ENCODE measurements at places on chromosomes 2 and 18.

- peak; percentile 53 for DNase-seq
Measured at GRCh38 chr2:8684540-8684877, 2.7 kb downstream of the ID2 start.

GRCh38 chr2:240351826-240352426, 83.5 kb upstream of the GPC1 start:
- no peak for DNase-seq

DNA sequence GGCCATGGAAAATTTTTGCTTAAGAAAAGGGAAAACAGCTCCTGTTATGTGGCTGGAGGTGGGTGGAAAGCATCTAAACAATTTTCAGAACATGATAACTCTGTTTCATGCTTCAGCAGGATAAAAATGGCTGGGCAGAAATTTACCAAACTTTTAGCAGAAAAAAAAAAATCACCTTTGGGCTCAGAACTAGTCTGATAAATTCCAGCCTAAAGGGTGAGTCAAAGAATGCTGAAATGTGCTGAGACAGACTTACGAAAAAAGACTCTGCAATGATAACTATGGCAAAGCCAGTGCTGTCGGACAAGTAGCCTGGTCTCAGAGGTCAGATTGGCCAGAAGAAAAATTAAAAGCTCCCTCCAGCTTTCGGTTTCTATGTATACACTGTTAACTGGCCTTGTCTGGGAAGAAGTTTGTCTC, 123.6 kb downstream of the LRATD1 start:
- no peak for DNase-seq

GRCh38 chr2:228072669-228073068, 108.8 kb downstream of the SPHKAP start:
- no peak for DNase-seq

- DNase-seq, result no peak
Measured at GRCh38 chr18:65227970-65228369, 522.8 kb upstream of the CDH7 start.

DNA sequence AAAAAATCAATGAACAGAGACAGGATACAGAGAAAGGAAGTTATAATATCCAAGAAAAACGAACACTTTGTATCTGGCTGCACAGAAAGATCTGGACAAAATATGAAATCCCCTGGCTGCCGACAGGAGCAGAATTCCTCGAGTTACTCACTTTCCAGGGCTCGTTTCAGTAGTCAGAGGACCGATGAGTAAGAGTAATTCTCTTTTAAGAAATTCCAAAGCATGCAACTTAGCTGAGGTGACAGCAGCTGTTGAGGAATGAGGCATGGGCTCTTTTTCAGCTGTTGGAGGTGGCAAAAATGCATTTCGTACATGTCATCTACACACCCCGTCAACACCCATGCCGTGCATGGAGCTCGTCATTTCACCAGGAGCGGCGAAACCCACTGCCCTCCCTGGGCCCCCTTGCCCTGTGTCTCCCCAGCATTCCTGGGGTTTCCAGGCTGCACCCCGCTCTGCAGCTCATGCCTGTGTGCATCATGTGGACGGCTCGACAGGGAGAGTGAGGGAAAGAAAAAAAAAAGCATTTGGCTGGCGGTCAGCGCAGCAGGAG, 210.8 kb upstream of the SMIM21 start:
- DNase-seq, result no peak

- DNase-seq, result no peak
Measured at GRCh38 chr2:126915903-126916302, 17.2 kb downstream of the TEX51 start.

GRCh38 chr2:20425371-20425881, 21.4 kb upstream of the RHOB start:
- no peak for DNase-seq

- DNase-seq, result no peak
Measured at GRCh38 chr18:58048081-58048642, 4.1 kb downstream of the NEDD4L start.

- DNase-seq, result no peak
Measured at GRCh38 chr2:177952151-177952550, 120.4 kb downstream of the PDE11A start.

DNA sequence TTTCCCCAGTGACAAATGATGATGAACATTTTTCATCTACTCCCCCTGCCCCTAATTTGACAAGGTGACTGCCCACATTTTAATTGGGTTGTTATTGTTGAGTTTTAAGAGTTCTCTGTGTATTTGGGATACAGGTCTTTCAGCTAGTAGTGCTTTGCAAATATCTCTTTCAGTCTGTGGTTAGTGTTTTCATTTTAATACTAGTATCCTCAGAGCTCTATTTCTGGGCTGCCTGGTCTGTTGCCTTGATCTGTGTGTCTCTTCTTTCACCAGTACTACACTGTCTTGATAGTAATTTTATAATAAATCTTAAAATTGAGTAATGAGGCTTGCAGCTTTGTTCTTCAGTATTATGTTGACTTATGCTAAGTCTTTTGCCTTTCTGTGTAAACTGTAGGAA, 19.7 kb downstream of the EIF5B start:
- no peak for DNase-seq

- peak; percentile 65 for DNase-seq
Measured at GRCh38 chr2:161238560-161239325, 69.5 kb upstream of the PSMD14 start.

GRCh38 chr18:21830532-21830931, 89.9 kb downstream of the MIB1 start:
- DNase-seq, result no peak

DNA sequence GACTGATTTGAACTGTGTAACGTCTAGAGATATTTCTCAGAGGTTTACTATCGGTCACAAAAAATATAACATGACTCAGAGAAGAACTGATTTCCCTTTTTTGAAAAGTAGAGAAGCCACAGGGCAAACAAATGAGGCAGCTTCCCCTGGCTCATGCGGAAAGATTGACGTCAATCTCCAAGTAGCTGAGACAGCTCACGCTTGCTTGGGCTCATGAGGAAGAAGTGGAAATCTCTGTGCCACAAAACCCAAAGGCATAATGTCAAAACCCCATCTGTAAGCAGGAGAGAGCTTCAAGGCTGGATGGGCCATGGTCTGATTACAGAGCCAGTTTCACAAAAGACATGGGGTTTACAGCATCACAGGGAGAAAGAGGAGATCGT, 188.1 kb downstream of the ARL4C start:
- DNase-seq, result peak; percentile 66

- no peak for DNase-seq
Measured at GRCh38 chr18:33115917-33116316, 324.6 kb downstream of the CCDC178 start.

- DNase-seq, result no peak
Measured at GRCh38 chr18:48667276-48668254, 128.7 kb downstream of the CTIF start.

- DNase-seq, result no peak
Measured at GRCh38 chr2:10235909-10236550, 66.7 kb upstream of the HPCAL1 start.
